Mucosa of gallbladder (tissue), 1 donor: ENCODE measurements at places on chromosomes 12 and 14. TPM values are rescaled to one million over a fixed set of nuclear protein-coding genes. Genes with fewer than 3 reads are reported as not detected.

DNA sequence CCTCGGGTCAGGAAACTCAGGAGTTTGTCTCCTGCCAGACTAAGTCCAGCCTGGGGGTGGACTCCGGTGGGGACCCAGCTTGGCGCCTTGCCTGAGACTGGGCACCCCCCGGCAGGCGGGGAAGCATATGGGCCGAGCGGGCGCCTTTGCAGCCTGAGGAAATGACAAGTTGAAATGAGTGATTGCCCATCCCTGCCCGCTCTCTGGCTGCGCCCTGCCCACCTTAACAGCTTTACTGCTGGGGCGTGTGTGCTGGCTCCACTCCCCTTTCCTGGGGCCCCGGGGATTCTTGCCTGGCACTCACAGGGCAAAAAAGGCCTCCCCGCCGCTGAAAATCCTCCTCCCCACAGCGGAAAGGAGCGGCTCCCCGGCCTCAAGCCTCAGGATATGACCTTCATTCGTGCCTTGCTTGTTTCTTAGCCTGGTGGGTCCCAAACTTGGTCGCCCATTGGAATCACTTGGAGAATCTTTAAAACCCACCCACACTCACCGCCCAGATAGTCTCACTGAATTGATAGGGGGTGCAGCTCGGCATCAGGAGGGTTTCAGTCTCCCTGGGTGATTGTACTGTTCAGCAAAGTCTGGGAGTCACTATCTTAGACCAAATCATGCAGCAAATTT, 1.5 kb downstream of the RFLNA start:
- DNase-seq = no peak

The DEPDC4 gene
- 2.1 TPM for total RNA-seq

DNA sequence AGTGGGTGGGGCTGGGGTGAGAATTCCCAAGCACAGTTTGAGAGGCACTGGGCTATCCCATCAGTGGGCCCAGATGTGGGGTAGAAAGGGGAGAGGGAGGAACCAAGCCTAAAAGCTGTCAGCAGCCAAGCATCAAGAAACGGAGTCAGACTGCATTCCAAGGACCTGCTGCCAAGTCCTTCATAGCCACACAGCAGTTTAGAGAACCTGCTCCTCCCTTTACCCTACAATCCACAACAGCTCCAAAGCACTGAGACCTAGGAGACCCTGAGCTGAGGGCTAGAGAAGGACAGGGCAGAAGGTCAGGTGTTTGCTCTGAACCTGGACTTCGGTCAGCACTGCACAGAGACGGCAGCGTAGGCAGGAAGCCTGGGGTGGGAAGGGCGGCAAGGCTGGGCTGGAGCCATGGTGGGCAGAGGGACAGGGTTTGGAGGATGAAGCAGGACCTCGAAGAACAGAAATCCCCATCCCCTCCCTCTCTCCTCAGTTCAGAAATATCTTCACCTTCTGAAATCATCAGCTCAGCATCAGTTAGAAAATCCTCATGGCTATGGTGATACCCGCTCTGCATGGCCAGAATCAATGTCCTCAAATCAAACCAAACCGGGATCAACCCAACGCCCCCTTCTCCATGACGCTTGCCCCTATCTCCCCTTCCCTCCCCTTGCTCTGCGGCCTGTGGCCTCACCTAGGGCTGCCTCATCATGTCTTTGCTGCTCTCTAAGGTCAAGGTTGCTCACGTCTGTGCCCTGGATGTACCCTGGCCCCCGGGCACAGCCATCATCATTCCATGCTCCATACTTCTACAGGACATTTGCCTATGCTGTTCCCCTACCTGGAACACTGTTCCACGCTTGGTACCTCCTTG, 12.9 kb upstream of the SERPINA4 start:
- no peak for DNase-seq

GRCh38 chr14:23485326-23485725, 15.8 kb downstream of the NGDN start:
- no peak for DNase-seq

The UBR7 gene
- 17.8 TPM for total RNA-seq

- DNase-seq = no peak
These were observed 21.0 kb downstream of the ARL6IP4 start for GRCh38 chr12:123001464-123001863.

- no peak for DNase-seq
These were observed 66.5 kb downstream of the ATF7IP start for GRCh38 chr12:14431975-14432374.

The AGAP2 gene
- 2.6 TPM for total RNA-seq

The ASB2 gene
- 28.0 TPM for total RNA-seq

DNA sequence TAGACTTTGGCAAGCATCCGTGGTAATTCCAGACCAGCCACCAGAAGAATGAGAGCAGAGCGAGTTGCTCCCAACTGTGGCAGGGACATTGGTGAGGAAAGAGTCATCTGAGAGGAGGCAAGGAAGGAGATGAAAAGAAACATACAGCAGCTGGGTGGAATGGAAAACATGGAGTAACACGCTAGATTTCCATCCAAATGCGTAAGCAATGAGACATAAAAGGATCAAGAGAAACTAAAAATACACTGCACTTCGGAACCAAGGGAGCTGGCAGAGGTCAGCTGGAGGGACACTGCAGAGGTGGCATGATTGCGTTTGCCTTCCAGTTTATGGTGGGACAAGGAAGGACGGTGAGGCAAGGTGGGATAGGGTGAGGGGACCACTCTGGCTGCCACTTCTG, 82.9 kb downstream of the DDX51 start:
- DNase-seq = no peak

DNA sequence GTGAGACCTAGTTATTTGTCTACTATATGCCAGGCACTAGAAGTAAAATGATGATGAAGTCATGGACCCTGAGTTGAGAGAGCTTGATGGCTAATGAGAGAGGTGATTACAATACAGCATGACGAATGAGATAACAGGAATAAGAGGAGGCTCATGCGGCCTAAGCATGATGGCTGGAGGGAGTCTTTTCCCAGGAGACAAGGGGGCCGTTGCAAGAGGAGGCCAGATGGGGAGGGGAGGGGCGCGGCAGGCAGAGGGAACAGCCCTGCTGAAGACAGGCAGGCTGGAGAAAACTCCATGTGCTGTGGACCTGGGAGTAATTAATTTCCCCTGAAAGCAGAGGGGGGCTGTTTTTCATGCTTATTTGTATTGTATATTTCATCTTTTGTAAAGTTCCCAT, 144.7 kb upstream of the RFLNA start:
- no peak for DNase-seq

DNA sequence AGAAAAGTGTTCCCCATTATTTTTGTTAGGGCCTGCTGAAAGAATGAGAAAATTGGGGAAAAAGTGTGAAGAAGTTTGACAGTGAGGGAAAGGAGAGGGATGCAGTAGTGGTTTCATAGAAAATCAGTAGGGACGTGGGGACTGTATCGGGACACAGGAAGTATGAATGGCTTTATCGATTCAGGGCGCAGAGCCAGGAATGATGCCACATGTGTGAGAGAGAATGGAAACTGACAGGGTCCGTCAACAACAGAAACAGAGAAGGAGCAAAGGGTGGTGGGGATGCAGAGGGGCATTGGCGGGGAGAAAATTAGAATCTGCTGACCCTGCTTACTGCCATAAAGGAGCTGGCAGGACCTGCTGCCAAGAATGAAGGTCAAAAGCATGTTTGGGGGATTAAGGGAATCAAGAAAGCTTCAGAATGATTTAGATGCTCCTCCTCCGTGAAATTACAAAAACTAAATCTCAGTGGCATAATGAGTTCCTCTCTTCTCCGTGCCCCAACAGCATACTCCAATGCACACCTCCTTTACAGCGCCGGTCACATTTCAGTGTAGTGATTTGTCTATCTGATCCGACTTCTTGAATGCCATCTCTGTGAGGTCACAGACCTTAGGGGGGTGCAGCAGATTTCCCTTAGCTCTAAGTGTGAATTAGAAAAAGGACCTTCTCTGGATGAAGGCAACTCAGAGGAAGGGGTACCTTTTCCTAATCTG, 92.6 kb downstream of the EMP1 start:
- DNase-seq = peak; percentile 79

GRCh38 chr12:26092346-26093105, 32.3 kb downstream of the BHLHE41 start:
- no peak for DNase-seq

DNA sequence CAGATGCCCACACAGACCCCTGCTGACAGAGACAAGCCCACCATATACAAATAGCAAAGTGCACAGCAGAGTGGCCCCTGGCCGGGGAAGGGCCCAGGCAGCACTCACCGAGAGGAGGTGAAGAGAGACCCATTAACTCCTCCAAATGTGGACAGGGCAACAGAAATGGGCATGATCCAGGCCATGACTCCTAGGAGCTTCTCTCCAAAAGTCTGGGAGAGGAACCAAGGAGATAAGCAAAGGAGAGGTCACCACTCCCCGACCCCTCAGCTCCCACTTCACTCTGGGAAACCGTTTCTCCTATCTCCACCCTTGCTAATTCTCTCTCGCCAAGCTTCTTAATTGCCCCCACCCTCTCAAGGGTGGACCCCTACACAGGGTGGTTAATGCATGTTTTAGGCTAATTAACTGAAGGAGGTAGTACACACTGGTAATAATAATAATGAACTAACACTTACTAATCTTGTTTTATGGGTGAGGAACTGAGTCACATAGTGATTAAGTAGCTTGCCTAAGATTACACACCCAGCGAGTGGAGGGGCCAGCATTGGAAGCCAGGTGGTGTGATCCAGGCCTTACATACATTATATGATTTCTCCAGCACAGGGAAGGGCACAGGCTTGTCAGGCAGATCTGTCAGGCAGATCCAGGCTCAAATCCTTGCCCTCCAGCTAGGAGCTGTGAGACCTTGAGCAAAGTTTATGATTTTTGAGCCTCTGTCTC, 18.9 kb upstream of the CEBPE start:
- DNase-seq = no peak

DNA sequence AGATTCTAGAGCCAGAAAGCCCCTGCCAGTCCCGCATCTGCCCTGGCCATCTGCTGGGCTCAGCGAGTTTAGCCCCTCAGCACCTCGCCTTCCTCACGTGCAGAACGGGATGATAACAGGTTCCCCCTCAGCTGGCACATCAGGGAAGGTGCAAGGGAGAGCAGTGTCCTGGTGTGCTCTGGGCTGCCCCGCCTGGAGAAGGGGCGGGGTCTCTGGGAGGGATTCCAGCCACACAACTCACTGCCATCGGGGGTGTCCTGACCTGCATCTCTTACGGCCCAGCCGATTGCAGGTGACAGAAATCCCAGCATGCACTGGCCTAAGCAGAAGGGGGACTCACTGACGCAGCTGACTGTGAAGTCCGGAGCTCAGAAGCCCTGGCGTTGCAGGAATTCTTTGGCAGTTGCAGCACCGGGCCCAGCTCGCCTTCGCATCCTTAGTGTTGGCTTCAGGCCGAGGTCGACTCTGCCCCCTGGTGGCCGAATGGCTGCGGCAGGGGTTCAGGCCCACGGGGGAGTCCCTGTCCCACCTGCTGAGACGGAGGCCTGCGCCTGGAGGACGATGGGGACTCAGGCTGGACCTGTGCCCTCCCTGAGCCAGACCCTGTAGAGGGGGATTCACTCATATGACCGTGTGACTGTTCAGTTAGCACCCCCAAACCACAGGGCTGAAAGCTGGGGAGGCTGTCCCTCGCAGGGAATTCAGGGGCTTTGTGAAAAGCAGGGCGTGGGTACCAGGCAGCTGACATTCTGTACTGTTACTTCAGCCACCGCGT, 178.6 kb downstream of the ADGRD1 start:
- DNase-seq = peak; percentile 56

GRCh38 chr12:57461917-57462250, 2.3 kb downstream of the GLI1 start:
- no peak for DNase-seq

GRCh38 chr12:90229407-90230170, 521.0 kb upstream of the ATP2B1 start:
- DNase-seq = no peak

DNA sequence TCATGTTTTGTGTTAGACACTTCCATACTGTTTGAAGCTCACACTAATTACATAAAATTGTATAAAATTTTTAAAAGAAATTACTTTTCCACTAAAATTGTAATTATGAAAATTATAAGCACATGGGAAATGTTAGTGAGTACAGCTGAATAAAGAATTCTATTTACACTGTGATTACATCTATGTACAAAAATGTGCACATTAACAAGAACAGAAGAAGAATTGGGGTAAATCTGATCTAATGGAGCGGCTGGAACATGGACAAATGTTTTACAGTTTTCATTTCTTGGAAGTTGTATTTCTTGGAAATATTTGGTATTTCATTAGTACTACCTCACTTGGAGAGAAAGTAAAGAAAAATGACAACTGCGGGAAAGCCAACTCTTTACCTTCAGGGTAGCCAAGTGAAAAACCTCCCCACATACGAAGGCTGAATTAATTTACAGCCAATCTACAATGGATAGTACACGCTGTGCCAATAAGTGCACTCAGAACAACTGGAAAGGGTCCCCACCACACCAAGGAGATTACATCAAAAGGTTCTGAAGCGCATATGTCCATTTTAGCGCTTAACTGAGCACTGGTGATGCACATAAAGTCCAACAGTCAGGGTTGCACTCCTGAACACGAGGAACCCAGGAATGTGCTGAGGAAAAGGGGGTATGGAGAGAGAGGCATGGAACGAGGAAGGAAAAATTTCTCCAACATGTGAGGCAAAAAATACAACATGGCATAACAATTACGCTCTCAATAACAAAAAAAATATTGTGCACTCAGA, 17.5 kb downstream of the MED13L start:
- no peak for DNase-seq

GRCh38 chr14:101884089-101884933, 80.1 kb upstream of the DYNC1H1 start:
- no peak for DNase-seq

The KRT7 gene
- 335 TPM for total RNA-seq

DNA sequence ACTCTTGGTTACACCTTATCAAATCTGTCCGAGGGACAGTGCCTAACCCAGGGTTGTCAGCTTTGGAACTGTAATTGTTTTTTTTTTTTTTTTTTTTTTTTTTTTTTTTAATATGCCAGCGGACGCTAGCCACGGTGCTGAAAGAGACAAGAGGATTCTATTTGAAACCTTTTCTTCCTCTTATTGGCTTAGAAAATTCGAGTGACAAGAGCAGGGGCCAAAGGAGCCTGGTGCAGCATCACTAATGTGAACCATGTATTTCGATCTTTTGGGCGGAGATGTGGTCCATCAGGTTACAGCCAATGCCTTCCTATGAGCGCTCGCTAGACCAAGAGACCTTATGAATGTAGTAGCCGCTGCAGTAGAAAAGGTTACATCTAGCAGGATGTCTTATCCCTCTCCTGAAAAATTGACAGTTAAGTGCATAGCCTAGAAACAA, 922 bp downstream of the PTPRR start:
- no peak for DNase-seq

GRCh38 chr12:90280033-90280432, 571.4 kb upstream of the ATP2B1 start:
- no peak for DNase-seq

- DNase-seq = no peak
These were observed 835 bp upstream of the ABHD4 start for GRCh38 chr14:22597265-22597664.

The FGF23 gene
- 0.06 TPM for total RNA-seq

The INHBE gene
- 0.58 TPM for total RNA-seq
